HS-27A (cell line): ENCODE measurements at places on chromosomes 5 and 9.

DNA sequence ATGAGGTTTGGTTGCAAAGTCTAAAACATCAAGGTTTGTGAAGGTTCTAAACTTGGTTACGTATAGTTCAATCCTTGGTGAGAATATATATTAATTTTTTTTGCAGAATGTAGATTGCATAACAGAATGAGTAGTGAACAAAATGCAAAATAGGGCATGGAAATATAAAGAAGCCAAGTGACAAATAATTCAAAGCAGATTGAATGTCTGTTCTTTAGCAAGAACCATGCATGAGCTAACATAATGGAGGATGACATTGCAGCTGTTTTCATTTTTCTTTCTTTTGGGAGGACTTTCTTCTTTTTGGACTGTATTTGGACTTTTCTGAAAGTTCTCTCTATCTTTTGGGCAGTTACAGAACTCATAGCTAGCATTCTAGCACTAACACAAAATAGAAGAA lies 194.8 kb upstream of the MRPS30 start:
- no peak for DNase-seq

- no peak for DNase-seq
These were observed 25.6 kb downstream of the RASGRF2 start for GRCh38 chr5:80985600-80986228.

DNA sequence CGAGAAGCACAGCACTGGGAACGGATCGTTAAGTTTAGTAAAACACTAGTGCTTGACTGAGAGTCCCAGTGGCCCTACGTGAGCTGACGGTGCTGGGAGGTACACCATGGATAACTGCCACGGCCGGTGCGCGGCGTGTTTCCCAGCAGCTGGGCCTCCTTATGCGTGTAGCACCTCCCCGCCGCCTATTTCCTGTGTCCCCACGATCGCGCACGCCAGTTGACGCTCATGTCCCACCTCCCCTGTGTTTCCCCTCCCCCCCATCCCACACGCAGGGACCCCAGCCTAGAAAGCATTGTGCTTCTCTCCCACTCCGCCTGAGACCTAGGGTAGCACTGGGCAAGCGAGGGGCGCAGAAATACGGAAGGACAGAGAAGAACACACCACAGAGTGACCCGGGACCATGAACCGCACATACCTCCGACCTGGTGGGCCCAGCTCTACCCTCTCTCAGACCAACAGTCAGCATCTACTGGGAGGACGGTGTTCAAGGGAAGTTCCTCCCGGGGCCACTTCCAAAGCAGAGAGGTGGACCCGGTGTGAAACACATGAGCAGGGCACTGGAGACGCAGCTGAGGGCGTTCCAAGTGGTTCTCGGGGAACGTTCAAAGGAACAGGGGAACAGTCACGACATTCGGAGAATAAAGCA lies 45.6 kb downstream of the DBH start:
- DNase-seq, result no peak

DNA sequence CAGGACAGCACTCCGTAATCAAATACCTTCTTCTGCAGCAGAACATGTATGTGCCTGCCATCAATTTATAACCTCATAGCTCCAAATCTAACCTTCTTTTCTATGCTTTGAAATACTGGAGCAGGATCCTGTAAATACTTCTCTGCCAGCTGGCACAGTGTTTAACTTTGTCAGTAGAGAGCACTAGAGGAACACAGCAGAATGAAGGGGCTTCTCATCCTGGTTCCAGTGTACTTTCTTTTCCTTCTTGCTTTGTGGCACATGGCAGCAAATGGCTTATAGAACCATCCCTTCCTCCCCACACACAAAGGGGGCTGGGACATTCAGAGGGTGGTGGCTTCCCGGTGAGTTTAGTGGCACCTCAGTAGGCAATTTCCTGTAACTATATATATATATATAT lies 3.8 kb upstream of the FBXW11 start:
- no peak for DNase-seq

DNA sequence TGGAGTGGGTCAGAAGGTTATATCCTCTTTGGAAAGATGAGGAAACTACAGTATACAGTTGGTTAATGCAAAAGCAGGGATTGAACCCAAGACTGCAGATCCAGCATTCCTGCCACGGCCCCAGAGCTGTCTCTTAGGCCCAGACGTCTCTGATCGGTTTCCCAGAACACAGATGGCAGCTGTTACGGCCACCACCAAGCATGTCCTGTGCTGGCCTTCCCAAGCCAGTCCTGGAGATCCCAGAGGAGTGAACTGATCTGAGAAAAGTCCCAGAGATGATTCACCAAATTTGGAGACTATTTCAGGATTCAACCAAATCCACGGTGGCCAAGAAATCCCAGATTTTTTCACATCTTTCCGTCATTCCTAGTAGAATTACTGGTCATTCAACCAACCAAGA lies 20.1 kb downstream of the TNIP1 start:
- DNase-seq, result no peak

- no peak for DNase-seq
These were observed 1.1 kb upstream of the NTRK2 start for GRCh38 chr9:84668196-84669012.

GRCh38 chr5:54719384-54720283 lies 202.1 kb downstream of the SNX18 start:
- no peak for DNase-seq

GRCh38 chr9:124537926-124538325 lies 30.7 kb upstream of the NR5A1 start:
- DNase-seq, result no peak

- no peak for DNase-seq
These were observed 6.7 kb downstream of the TXN start for GRCh38 chr9:110249603-110250002.

DNA sequence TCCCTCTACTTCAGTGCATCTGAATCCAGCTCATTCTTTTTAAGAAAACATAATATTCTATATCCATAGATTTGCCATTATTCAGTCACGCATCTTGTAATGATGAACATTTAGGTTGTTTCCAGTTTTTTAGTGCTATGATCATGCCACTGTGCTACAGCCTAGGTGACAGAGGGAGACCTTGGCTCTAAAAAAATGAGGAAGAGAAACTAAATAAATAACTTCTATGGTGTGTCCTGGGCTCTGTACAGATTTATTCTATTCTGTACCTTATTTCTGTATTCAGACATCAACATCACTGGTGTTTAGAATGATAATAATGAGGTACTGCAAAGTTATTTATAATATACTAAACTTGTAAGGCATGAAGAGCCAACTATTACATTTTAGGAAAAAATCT lies 45.9 kb downstream of the PDE8B start:
- no peak for DNase-seq

- no peak for DNase-seq
These were observed 91.2 kb downstream of the DCP2 start for GRCh38 chr5:113067635-113068344.

GRCh38 chr9:93121316-93122241 lies 12.5 kb downstream of the NINJ1 start:
- no peak for DNase-seq

- DNase-seq, result no peak
These were observed 55.7 kb downstream of the CAST start for GRCh38 chr5:96717874-96718273.
